ENCODE measurements at places on chromosomes 2 and 18. TPM values are rescaled to one million over a fixed set of nuclear protein-coding genes. Genes with fewer than 3 reads are reported as not detected.

DNA sequence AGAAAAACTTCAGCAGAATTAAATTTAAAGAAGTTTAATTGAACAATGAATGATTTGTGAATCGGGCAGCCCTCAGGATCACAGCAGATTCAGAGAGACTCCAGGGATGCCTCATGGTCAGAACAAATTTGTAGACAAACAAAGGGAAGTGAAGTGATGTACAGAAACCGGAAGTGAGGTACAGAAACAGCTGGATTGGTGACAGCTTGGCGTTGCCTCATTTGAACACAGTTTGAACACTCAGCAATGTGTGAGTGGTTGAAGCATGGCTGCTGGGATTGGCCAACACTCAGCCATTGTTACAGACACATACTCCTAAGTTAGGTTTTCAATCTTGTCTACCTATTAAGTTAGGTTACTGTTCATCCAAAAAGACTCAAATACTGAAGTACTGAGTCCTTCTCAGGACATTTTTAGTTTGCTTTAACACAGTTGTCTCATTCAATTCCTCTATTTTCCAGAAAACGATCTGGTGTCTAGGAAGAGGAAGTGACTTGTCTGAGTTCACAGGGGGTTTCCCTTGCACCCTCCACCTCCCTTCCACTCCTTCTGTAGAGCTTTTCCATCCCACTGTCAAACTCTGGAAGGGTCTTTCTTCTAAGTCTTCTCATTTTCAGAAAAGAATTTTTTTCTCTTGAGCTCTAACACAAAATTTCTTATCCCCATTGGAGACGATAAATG, 137.9 kb downstream of the SLC4A3 start:
- H3K4me1 ChIP-seq: no peaks in the 10 kb centered on the region
- DNase-seq: no peak
- H3K27me3 ChIP-seq: no peaks in the 10 kb centered on the region
- H3K36me3 ChIP-seq: no peaks in the 10 kb centered on the region
- no peak overlapping the region for H3K4me3 ChIP-seq
- H3K27ac ChIP-seq: no peak overlapping the region

DNA sequence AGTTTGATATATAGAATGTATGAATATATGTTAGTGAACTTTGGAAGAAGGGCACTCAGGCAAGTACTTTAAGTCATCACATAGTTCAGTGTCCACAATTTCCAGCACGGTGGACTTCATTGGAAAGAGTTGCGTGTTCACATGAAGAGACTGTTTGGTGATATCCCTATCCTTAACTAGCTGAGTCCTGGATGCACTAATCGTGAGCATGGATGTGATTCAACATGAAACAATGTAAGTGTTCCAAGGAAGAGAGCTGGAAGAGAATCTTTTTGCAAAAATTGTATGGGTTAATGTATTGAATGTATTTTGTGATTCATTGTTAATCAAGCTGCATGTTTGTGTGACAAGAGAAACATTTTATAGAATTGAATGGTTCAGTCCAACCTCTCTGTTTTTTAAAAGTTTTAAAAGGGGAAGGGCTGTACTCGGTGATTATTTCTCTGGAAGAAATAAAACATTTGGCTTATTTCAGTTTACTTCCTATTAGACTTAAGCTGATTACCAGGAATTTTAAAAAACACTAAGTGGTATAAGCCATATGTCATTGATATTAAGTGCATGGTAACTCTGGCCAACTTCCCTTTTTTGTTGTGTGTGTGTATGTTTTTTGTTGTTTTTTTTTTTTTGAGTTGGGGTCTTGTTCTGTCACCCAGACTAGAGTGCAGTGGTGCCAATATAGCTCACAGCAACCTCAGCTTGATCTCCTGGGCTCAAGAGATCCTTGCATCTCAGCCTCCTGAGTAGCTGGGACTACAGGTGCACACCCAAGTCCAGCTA, 8.6 kb downstream of the XRCC5 start:
- H3K4me1 ChIP-seq: peaks cover 19% of the 10 kb centered on the region
- peaks cover 74% of the 10 kb centered on the region for H3K36me3 ChIP-seq
- no peak overlapping the region for H3K4me3 ChIP-seq

DNA sequence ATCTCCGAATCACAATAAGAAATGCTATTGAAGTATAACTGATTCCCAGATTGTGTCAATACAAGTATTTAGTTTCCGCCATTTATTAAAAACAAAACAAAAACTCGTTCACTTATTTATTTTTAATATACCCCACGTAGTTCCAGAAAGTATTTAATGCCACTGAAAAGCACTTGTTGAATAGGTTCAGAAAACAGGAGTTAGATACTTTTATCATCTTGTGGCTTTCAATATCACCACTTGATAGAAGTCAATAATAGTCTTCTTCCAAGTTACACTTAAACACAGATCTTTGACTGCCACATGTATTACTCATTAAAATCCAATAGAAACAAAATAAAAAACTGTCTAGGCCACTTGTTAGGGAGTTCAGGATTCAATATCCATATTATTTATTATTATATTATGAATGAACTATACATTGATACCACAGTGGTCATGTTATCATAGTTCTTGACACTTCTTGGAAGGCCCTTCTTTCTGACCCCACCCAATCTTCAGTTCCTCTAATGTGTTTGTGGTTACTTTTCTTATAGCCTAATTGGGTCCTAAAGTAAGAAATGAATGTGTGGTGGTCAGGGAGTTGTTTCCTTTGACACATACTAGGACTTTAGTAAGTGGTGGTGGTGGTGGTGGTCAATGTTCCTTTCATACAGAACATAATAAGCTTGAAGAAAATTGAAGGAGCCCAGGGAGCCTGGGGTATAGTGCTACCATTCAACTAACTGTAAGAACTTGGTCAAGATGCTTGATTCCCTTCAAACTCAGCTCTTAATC, 221.3 kb upstream of the ITGA4 start:
- no peak overlapping the region for H3K4me3 ChIP-seq
- no peaks in the 10 kb centered on the region for H3K4me1 ChIP-seq
- no peaks in the 10 kb centered on the region for H3K27me3 ChIP-seq
- no peaks in the 10 kb centered on the region for H3K36me3 ChIP-seq
- no peak overlapping the region for H3K27ac ChIP-seq

The VWA3B gene
- 0.09 TPM for polyA plus RNA-seq

Data from large intestine (tissue), 12 donors.